CD4-positive, alpha-beta T cell treated with Interleukin-6 at 100 ng/mL for 8 hours (primary cell): ENCODE measurements at places on chromosomes 4 and X.

DNA sequence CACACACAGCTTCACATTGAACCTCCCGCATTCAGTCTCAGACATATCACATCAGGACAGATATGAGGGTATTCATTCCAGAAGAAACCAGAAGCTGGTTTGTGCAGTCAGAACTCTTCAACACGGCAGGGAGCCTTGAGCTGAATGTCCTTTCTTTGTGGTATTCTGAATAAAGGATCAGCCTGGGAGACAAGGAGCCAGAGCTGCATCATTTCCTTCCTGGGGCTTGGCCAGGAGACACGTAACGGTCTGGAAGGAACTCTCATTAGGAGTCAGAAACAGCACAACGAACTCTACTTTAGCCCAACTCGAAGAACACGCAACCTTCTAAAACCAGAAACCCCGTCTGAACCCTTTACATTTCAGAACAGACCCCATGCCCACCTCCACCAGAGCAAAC, 46.4 kb downstream of the KDR start:
- no peak for DNase-seq

DNA sequence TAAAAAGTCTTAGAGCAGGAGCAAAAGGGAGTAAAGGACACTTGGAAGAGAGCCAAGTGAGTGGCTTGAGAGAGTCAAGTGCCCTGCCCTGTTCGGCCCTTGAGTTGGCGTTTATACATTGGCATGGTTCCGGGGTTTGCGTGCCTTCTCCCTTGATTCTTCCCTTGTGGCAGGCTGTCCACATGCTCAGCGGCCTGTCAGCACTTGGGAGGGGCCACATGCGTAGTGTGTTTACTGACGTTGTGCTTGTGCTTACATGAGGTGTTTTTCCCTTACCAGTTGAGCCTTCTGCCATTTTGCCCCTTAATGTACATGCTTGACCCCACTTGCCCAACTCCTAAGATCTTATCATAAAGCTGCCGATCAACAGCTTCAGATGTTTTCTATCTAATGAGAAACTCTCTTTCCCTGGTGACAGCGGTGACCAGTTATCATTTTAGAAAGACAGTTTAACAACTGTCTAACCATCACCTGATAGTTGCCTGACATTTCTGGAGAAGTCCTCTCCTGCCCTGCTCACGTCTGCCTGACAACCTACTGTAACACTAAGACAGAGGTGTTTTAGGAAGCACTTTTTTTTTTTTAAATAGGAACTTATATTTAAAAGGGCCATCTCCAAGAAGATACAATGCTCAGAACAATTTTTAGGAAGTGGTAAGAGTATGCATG, 49.5 kb upstream of the GC start:
- no peak for DNase-seq

- DNase-seq, result no peak
Observed at GRCh38 chr4:23062188-23062587, 369.5 kb downstream of the GBA3 start.

- no peak for DNase-seq
Observed at GRCh38 chrX:37815366-37815765, 32.0 kb downstream of the DYNLT3 start.

GRCh38 chr4:100986360-100986868, 360.9 kb downstream of the PPP3CA start:
- no peak for DNase-seq

- no peak for DNase-seq
Observed at GRCh38 chr4:128332081-128332480, 44.5 kb upstream of the PGRMC2 start.

DNA sequence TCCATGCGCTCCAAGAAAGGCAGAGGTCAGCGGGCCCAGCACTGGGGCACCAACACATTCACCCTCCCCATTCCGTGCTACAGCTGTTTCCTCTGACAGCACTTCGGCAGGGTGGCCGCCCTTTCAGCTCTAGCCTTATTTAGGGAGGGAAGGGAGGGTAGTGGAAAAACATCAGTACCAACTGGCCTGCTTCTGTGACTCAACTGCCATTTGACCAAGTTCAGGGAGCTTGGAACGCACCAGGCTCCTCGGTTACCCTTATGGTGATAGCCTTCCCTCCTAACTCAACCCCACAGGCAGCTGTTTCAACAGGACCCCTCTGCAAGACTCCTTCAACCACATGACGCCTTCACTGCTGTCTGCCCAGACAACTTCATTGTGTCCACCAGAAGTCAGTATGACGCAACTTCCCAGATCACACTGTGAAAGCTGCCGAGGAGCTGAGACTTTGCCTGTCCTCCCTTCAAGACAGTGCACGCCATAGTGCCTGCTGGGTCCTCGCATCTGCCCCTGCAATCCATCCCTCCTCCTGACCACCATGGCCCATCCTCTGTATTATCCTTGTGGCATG, 132.2 kb downstream of the AFAP1 start:
- no peak for DNase-seq

- no peak for DNase-seq
Observed at GRCh38 chr4:155908187-155909139, 5.0 kb downstream of the TDO2 start.

DNA sequence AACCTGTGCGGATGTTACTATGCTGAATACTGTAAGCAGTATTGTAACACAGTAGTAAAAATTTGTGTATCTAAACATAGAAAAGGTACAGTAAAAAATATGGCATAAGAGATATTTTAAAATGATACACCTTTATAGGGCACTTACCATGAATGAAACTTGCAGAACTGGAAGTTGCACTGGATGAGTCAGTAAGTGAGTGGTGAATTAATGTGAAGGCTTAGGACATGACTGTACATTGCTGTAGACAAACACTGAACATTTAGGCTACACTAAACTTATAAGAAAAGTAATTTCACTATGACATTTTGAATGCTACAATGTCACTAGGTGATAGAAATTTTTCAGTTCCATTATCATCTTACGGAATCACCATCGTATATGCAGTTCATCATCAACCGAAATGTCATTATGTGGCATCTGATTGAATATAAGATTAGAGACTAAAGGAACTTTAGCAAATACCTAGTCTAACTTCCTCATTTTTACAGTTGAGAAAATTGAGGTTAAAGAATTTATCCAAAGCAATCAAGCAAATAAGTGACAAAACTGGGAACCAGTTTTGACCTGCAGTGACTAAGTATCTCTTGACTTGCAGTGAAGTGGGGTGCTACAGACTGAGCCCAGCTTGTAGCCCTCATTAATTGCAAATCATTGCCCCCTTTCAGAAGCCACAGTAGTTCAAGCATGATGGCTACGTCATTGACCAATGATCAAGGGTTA, 55.3 kb downstream of the EGF start:
- no peak for DNase-seq

GRCh38 chr4:102143433-102143832, 201.8 kb downstream of the SLC39A8 start:
- no peak for DNase-seq

DNA sequence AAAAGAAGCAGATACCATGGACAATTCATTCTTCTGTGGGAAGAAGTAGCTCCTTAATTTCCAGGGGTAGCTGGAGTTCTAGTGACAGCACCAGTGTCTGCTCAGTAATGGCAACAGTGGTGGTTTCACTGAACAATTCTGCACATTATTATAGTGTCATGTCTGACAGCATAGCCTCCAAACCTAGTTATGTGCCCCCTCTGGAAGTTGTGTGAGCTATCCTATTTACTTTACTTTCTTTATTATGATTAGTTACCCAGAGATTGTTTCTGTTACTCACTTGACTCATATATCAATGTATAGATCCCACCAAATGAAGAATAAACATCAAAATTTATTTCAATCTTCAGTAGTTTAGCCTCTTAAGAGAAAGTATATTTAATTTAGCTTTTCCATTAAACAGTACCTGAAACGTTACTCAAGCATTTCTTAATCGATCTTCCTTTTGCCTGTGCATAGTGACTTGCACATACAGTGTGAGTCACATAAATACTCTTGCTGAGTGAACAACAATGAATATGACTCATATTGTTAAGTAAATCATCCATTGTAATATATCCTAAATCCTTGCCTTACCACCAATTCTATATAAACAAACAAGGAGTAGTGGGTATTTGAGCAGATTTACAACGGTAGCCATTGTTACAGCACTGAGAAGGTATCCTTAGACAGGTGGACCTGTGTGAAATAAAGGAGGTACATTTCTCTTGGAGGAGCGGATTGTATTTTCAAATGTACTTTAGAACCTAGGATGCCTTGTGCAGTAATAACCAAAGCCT, 534.7 kb downstream of the ANKRD50 start:
- no peak for DNase-seq

GRCh38 chrX:42686296-42686695, 91.7 kb downstream of the PPP1R2C start:
- DNase-seq, result no peak

- DNase-seq, result no peak
Observed at GRCh38 chr4:11623726-11624037, 195.0 kb upstream of the HS3ST1 start.

- no peak for DNase-seq
Observed at GRCh38 chr4:179872755-179873154, 2370.4 kb upstream of the TENM3 start.

DNA sequence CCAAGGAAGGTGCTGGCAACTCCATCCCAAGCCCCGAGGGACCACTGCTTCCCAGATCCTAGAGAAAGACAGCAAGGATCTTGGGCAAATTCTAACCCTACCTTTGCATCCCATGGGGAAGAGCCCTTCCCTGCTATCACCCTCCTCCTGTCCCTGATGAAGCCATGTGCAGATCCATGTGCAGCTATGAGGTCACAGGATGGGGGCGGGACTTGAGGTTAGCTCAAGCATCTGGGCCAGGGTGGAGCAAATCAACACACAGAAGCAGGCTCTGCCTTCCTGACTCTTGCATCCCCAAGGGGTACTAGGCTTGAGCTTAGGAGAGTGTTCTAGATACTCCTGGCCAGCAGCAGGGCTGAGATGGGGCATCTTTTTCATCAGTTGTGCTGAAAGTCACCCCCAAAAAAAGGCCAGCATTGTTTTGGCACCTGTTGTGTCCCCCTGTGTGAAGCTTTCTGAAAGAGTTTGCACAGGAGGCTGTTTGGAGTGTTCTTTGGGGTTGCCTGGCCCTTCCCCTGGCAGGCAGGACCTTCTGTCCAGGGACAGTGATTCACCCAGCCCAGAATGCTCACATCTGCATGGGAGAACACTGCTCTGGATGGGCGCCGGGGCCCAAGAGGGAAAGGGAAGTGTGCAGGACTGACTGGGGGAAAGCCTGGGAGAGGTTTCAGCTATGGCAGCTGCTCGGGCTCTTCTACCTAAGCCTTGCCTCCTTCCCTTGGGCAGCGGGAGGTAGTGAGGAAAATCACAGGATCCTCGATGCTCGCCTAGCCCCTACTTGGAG, 50.8 kb downstream of the PRPS1 start:
- DNase-seq, result peak; percentile 73

- DNase-seq, result no peak
Observed at GRCh38 chr4:185018834-185019455, 655 bp downstream of the HELT start.

DNA sequence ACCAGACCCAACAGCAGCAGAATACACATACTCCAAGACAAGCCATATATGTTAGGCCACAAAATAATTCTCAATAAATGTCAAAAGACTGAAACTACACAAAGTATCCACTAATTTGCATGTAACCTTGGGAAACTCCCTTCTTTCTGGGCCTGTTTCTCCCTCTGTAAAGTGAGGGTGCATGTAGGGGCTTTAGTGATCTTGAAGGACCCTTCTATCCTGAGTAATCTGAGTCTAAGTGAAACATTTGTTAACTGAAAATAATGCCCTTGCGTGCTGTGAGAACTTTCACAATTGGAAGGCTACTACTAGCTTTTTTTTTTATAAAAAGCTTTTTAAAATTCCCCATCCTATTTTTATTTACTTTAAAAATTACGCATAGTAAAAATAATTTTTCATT, 125.2 kb downstream of the NEXMIF start:
- DNase-seq, result no peak
